Activated naive CD8-positive, alpha-beta T cell treated with anti-CD3 and anti-CD28 coated beads, Interleukin-2, amount 10 ng/mL, durations not matched to agents 7 days and 5 days (primary cell): ENCODE measurements at places on chromosomes 16 and 17. TPM values are rescaled to one million over a fixed set of nuclear protein-coding genes. Genes with fewer than 3 reads are reported as not detected.

Gene HS3ST2
- 0.45 TPM for total RNA-seq

- no peak for DNase-seq
Observed at GRCh38 chr16:47565454-47565853, 104.3 kb downstream of the PHKB start.

Gene RNU2-1
- total RNA-seq: 8,381 TPM

Gene TP53TG3
- total RNA-seq: not detected

DNA sequence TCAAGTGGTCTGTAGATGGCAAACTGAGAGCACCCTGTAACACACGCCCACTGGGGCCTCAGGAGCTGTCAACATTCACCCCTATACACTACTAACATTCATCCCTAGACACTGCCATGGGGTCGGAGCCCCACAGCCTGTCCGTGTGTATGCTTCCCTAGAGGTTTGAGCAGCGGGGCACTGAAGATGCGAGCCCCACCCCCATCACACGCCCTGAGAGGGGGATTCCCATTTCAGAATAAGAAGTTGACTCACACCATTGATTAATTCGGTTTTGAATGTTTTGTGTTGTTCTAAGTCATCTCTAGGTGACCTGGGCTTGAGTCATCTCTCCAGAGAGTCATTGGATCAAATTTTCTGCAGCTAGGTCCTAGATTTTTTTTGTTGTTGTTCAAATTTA, 37.3 kb upstream of the MMD start:
- DNase-seq: no peak

Gene RTN4RL1
- 0.45 TPM for total RNA-seq

DNA sequence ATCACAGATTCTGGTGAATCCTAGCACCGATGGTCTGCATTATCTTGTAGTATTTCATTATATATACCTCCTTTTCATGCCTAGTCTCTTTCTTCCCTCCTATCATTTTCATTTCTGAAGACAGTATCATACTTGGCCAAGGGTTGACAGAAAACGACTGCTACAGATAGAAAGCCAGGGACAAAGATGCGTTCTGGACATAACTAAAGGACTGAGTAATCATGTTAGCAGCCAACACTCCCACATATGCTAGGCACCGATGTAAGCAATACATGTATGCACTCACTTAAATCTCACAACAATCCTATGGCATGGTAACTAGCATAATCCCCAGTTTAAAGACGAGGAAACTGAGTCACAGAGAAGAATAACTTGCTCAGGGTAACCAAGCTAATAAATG, 22.9 kb downstream of the RDM1 start:
- DNase-seq: no peak

Gene TEKT1
- not detected for total RNA-seq

Gene MBTD1
- total RNA-seq: 15.6 TPM

Gene ASB16
- 0.51 TPM for total RNA-seq

Gene TP53TG3B
- total RNA-seq: not detected

DNA sequence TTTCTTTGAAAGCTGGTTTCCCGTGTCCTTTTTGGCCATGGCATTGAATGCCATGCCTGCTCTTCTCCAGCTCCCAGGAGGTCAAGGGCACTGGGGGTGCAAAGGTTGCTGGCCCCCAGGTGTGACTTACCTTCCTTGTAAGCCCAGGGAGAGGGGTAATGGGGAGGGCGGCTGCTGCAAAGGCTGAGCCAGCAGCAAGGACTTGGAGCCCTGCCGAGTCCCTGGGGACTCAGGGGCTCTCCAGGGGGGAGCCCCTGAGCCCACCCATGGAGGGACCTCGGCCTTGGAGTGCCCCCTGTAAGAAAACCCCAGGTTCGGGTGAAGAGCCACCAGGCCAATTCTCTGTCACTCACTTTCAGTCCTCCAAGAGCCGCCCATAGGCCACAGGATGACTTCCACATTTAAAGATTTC, 5.9 kb upstream of the CCL22 start:
- no peak for DNase-seq

GRCh38 chr17:82063424-82064415, 1.9 kb downstream of the DUS1L start:
- no peak for DNase-seq

GRCh38 chr17:57644326-57644725, 100.8 kb downstream of the CCDC182 start:
- DNase-seq: no peak

DNA sequence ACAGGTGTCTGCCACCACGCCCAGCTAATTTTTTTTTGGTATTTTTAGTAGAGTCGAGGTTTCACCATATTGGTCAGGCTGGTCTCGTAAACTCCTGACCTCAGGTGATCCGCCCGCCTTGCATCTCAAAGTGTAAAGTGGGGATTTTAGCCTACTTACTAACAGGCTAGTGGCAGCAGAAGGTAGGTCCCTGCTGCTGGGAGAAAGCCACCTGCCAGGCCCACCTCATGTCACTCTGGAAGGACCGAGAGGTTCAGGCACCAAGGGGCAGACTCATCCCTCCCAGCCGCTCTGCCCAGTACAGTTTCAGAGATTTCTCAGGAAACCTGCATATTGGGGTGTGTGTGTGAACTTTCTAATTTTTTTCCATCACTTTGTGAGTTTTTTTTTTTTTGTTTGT, 2.1 kb upstream of the RCVRN start:
- no peak for DNase-seq

DNA sequence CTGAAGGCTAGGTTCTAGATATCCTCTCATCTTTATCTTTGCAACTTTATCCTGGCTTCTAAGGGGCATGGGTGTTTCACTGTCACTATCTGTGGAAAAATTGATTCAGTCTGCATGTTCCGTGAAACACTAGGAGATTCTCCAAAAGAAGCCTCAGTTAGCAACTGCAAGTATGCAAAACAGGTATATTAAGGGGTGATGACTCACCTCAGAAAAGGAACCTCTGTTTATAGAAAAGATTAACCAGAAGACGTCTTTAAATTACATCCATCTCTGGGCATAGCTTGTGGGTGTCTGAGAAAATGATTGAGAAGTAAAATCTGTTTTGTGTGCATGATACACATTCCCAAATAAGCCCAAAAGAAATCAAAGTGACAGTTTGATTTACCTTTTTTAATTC, 353.8 kb upstream of the HSBP1 start:
- DNase-seq: no peak

Gene CCL14
- total RNA-seq: not detected

- no peak for DNase-seq
Observed at GRCh38 chr17:45361976-45362375, 45.2 kb upstream of the MAP3K14 start.

DNA sequence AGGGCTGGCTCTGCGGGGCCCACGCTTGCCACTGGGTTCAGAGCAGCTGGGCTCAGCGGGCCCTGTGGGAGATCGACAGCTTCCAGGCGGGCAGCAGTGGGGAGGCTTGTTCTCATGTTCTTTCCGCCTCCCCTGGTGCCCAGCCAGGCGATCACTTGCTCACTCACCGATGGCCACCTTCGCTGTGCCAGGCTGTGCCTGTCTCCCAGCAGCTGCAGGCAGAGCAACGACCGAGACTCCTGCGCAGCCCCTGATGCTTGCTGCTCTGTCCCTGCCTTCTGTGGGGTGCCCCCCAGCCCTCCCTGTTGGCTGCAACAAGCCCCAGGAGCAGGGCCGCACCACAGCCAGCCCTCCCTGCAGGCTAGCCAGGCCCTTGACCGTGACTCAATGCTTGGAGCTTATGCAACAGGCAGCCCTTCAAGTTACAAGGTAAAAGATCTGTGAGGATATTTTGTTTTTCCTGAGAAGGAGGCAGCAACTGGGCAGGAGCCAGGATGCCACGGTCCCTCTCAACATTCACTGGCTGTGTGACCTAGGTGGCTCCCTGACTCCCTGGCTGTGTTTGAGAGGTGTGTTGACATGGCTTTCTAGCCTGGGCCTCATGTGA, 9.6 kb upstream of the SPNS2 start:
- no peak for DNase-seq

Gene ALOX12
- total RNA-seq: not detected

Gene ARL5C
- total RNA-seq: not detected

Gene PRDM7
- total RNA-seq: not detected

DNA sequence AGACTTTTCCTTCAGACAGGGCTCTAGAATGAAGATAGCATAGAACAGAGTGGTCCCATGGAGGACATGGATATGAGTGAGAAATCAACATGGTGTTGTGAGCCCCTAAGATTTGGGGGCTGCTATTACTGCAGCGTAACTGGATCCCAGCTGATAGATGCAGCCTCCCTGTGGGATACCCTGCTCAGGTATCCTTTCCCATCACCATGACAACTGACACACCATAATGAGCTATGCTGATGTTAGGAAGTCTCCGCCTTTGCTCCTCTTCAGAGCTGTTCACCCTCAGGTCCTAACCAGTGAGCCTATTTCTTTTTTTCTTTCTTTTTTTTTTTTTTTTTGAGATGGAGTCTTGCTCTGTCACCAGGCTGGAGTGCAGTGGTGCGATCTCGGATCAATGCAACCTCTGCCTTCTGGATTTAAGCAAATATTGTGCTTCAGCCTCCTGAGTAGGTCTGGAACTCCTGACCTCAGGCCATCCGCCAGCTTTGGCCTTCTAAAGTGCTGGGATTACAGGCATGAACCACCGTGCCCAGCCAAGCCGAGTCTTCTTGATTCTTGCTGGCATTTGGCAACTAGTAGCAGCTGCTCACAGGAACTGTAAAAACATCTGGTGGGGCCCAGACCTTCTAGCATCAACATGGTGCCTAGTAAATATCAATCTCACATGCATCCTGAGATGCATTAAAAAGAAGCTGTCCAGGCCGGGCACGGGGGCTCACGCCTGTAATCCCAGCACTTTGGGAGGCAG, 17.1 kb downstream of the STX4 start:
- no peak for DNase-seq

DNA sequence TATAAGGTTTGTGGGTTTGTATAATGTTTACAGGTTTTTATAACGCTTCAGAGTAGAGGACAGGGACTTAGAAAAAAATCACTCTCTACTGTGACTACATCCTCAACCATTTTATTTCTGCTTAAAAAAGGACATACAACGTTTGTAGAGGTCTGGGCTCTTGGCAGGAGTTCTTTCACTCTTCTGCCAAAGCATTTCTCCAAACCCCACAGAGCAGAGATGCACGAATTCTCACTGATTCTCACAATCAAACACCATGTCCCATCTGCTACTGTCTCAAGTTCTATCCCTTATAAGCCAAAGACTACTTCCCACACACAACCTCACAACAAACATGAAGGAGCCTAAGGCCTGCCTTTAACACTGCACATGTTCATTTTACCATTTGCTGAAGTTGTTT, 7.0 kb upstream of the ANKFY1 start:
- no peak for DNase-seq

- DNase-seq: no peak
Observed at GRCh38 chr17:4898351-4898750, 985 bp upstream of the C17orf107 start.

DNA sequence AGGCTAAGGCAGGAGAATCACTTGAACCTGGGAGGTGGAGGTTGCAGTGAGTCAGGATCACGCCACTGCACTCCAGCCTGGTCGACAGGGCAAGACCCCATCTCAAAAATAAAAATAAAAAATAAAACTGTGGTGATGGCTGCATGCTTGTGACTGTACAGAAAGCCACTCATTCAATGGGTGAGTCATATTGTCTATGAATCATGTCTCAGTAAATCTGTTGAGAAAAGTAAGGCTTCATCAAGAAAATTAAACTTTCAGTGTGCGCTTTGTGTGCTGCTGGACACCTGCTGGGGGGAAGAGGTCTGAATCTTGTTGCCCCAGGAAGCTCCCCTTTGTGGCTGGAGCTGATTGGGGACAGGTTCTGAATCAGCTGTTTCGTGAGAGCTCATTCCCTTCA, 11.3 kb downstream of the NUBP1 start:
- no peak for DNase-seq

DNA sequence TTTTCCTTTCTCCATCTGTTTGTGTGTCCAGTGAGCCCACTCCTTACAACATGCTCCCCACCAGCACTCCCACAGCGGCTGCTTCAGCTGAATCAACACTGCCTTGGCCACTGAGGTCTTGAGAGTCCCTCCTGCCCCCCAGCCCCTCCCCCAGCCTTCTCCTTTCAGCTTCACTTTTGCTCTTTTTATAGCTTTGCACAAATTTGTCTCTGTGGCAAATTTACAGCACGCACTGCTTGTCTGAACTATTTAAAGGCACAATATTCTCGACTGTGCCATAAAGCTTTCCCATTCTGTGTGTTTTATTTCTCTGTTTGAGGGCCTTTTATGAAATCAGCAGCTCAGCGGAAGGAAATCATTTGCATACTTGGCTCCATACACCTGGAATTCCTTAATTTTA, 579.3 kb downstream of the TOX3 start:
- no peak for DNase-seq

DNA sequence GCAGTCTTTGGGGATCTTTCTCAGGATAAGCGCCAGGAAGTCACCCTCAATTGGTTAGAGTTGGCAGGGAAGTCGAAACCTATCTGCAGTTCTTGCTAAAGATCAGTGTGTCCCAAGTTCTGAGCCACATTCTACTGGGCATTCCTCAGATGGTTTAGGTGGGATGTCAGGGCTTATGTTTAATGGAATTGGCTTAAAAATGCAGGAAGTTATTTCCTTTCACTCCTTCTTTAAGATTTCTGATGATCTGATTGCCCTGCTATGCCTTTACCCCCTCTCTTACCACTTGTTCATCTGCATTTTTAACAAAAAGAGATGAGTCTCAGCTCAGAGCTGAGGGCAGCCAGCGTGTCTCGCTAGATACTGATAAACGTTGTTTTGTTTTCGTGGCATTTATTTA, 30.8 kb downstream of the FOXL1 start:
- no peak for DNase-seq

Gene ABCC6
- not detected for total RNA-seq

DNA sequence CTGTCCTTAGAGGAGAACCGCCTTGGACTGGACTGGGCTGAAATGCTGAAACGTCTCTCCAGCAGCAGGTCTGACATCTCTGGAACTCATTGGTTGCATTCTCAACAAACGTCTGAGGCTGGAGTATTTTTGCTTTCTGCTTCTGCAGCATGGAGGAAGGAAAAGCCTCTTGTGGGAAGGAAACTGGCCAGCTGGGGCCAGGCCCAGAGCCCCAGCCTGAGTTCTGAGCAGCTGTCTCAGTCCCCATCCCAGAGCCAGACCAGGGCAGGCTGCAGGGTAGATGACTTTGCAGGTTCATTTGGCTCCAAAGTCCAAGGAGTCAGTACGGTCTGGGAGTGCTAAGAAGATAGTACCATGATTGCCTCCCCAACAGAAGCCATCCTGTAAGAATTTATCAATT, 18.3 kb downstream of the TEKT3 start:
- no peak for DNase-seq

DNA sequence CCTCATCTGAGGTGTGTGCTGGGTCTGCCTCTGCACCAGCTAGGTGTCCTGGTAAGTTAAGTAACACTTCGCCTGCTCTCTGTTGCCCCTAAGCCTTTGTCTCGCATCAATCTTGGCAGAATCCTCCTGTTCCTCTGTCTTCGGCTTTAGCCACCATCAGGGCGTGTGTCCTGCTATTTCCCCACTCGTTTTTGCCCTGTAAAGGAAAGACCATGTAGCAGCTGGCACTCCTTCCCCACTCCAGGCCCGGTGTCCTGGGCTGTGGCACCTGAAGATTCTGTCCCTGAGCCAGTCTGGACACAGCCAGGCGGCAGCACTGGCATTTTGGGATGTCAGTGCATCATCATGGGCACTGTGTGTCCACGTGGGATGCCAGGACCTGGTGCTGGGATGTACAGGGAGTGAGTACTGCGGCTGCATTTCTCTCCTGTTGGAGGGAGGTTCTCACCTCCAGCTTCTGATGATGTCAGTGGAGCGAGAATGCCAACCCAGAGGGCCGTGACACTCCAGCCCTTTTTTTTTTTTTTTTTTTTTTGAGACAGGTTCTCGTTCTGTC, 26.2 kb upstream of the FOXK2 start:
- no peak for DNase-seq
